ENCODE measurements at places on chromosomes 12 and 14.

- DNase-seq, result no peak
Measured at GRCh38 chr12:65237153-65237552, 41.3 kb upstream of the MSRB3 start.

DNA sequence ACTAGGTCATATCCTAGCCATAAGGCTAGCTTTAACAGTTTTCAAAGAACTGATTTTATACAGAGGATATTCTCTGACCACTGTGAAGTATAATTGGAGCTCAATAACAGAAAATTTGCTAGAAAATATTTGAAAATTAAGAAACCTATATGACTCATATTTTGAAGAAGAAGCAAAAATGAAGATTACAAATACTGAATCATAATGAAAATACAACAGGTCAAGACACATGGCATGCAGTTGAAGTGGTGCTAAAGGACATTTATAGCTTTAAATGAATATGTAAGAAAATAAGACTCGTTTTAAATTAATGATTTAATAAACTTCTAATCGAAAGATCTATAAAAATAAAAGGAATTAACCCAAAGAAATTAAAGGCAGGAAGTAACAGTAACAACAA, 1234.6 kb downstream of the SLC16A7 start:
- no peak for DNase-seq

DNA sequence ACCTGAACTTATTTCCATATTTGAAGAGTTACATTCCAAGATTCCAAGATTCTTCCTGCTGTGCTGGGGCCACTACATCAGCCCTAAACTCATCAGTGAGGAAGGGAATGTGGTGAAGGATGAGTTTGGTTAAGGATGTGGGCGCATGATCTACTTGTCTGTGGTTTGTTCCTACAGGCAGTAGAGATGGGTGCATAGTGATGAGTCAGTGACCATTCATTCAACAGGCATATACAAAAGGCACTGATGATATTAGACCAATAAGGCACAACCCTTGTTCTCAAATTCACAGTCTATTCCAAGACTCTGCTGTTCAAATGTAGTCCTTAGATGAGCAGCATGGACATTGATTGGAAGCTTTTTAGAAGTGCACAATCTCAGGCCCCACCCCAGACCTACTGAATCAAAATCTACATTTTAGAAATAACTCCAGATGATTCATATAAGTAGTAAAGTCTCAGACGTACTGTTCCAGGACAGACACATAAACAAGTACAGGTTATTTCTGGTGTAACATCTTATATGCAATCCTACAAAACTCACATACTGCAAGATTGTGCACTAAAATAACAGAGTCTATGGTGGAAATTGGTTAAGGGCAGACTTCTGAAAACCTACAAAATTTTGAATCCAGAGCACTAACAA, 47.7 kb upstream of the MAP3K9 start:
- DNase-seq, result peak; percentile 97

DNA sequence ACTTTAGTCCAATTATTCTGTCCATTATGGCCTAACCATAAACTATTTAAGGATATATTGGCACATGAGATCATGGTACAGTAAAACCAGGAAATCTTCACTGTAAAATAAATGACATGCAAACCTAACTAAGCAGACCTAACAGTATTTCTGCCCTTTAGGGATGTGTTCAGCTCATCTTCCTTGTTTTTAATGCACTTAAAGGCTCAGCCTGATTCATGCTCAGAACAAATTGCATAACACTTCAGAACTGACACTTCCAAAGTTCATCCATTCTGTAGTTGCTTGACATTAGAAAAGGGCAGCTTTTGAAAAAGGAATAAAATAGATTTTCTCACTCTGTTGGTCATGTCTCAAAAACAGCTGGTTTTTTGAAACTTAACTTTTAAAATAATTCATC, 708.5 kb downstream of the C12orf50 start:
- peak; percentile 36 for DNase-seq

DNA sequence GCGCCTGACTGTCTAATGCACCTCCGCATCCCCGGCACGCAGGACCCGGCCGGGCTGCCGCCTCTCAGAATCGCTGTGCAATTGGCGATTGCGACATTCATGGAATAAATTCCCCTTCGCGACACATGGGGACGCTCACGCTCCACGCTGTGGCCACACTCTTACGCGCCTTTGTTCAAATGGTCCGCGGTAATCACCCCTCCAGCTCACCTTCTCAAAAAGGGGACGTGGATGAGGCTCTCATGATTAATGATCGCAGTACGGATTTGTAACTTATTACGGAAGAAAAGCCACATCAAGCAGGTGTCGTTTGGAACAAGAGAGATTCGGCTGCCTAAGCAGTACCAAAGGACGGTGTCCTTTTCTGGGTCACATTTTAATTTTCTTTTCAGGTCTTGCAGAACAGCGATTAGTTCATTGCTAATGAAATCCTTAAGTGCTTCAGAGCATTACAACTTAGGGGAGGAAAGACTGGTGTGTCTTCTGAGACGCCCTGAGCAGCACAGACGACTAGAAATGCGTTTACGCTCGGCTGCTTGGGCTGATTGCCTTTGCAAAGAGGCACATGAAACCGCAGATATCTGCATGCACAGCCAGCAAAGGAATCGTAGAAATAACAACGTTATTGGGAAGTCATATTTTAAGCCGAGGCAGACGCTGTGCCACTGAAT, 37.3 kb upstream of the ADGRD1 start:
- DNase-seq, result peak; percentile 54

DNA sequence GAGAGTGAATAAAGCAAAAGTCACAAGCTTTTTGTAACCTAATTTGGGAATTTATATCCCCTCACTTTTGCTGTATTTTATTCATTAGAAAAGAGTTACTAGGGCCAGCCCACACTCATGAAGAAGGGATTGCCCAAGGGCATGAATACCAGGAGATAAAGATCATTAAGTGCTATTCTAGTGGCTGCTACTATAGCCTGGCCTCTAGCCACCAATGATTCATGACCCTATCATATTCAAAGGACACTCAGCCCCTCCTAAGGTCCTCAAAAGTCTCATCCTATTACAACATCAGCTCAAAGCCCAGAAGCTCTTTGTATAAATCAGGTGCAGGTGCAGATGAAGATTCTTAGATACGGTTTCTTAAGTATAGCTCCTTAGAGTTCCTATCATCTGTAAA, 518.1 kb downstream of the TRHDE start:
- no peak for DNase-seq

DNA sequence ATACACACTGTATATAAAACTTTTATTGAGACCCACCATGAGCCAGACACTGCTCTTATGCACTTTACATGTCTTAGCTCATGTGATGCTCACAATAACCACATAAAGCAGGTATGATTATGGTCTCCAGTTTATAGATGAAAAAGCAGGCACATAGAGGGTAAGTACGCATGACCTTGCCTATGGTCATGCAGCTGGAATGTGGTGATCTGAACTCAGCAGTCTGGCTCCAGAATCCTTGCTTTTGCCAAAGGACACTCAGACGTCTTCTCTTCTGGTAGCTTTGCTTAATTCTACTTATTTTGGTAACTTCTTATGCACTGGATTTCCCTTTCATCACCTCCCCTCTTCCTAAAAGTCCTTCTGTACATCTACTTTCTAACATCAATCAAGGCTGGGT, 103.3 kb upstream of the CRY1 start:
- DNase-seq, result peak; percentile 20

GRCh38 chr14:67538501-67538900, 5.4 kb downstream of the PLEKHH1 start:
- DNase-seq, result no peak

- DNase-seq, result no peak
Measured at GRCh38 chr12:106973545-106973944, 13.4 kb downstream of the MTERF2 start.

DNA sequence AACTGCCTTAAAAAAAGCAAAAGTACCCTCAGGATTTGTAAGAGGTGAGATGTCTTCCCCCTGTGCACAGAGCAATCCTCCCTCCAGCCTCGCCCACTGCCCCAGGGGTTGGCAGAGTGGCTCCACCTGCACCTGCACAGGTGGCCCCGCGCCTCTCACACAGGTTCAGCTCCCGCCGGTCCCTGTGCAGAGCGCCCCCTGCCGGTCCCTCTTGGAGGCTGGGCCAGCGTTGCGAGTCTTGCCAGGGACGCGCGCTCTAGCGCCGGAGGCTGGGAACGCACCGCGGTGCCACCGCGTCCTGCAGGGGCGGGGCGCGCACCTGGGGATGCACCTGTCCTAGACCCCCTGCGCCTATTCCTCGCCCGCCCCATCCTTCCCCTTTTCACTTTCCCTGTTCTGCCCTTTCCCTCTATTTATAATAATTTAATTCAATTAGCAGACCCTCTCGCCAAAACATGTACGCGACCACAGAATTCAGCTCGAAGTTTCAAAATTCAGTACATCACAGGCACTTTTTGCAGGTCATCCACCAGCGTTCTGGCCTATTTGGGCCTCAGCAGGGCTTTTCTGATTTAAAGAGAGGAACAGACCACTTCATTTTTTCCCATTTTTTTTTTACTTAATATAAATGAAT, 618.6 kb downstream of the AACS start:
- no peak for DNase-seq

DNA sequence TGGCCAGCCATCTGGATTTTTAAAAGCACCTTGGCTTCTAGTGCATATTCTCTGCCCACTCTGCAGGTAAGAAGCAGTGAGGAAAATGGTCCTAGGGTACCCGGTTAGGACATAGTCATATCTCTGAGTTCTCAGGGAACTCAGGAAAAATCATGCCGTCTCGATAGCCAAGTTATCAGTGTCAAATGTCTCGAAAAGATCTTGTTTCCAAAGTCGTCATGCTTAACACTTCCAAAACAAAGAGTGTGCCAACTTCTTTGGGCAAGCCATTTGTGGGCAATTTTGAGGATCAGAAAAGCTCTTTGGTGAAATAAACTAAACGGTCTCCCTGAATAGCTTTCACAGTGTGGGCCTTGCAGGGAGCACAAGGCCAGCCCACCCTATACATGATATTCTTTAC, 39.2 kb downstream of the RASSF3 start:
- no peak for DNase-seq

- no peak for DNase-seq
Measured at GRCh38 chr12:2650261-2651067, 144.3 kb upstream of the FKBP4 start.

DNA sequence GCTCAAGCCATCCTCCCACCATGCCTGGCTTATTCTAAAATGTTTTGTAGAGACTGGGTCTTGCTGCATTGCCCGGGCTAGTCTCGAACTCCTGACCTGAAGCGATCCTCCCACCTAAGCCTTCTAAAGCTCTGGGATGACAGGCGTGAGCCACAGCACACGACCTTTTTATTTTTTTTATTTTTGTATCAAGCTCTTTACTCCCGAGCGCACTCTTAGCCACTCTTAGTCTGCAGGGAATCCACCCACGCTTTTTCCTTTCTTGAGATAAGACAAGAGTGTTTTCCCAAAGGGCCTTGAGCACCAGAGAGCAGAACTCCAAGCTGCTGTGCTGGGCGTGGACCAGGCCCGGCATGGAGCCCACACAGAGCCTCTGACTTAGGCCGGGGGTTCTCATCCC, 23.4 kb downstream of the MAP1LC3B2 start:
- no peak for DNase-seq
